HTR-8/SVneo (cell line): ENCODE measurements at places on chromosomes 7 and 10.

DNA sequence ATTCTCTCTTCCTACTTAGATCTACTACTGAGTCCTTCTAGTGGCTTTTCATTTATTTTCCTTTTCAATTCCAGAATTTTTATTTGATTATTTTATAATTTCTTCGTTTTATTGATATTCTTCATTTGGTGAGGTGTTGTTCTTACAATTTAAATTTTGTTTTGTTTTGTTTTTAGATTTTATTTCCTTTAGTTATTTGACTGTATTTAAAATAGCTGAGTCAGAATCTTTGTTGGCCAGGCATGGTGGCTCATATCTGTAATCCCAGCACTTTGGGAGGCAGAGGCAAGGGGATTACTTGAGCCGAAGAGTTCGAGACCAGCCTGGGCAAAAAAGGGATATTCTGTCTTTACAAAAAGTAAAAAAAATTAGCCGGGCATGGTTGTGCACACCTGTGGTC lies 36.1 kb downstream of the AKAP9 start:
- DNase-seq = no peak

- no peak for DNase-seq
Measured at GRCh38 chr7:2710901-2711551, 23.0 kb downstream of the AMZ1 start.

GRCh38 chr10:63217120-63217605 lies 84.0 kb downstream of the NRBF2 start:
- DNase-seq = peak; percentile 49

DNA sequence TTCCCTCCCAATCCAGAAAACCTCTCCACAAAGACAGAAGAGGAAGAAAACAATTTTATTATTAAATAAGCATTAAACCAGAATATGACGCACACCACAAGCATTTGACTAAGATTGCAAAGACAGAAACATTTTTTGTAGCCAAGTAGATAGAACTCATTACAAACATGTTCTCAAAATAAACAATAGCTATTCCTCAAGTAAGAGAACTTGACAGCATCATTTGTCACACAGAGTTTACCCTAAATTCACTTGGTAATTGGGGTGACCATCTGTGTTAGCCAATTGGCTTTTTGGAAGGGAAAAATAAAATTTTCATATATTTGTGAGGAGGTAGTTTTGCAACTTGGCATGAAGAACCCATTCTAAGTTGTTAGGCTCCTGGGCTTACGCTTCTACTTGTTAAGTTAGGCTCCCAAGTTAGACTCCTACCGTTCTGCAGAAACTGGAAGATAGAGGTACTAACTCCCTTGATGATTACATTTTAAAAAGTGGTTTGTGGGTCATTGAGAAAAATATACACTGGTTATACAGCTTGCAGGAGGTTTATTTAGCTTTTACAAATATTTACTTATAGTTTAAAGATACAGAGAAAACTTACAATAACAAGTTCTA lies 618.6 kb upstream of the CNTNAP2 start:
- DNase-seq = no peak
